Fibroblast of the aortic adventitia (primary cell): ENCODE measurements at places on chromosomes 12 and 14.

DNA sequence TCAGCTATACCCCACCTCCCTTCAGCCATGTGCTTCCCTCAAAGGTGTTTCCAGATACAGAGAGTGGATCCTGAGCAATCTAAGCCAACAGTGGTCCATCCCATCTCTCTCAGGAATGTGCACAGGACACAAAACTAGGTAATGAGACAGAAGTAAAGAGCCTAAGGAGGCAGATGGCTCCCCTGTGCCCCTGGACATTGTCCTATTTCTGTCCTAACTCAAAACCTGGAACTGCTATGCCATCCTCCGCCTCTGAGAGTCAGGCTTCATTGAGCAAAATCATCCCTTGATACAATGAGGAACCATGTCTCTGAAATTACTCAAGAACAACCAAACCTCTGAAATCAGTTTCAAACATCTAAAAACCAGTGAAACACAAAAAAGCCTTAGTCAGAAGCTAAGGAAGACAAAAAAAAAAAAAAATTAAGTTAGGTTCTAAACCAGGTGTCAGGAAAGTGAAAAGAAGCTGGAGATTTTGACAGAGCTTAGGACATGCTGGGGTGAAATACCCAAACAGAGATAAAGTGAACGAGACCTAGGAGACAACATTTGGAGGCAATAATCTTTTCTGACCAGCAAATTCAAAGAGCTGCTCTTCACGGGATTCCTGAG, 200.3 kb upstream of the PLEKHG7 start:
- DNase-seq: peak; percentile 11

- DNase-seq: peak; percentile 100
Observed at GRCh38 chr12:6430124-6430989, 14.4 kb upstream of the CD27 start.

- DNase-seq: peak; percentile 59
Observed at GRCh38 chr12:117850048-117850447, 118.7 kb downstream of the KSR2 start.

DNA sequence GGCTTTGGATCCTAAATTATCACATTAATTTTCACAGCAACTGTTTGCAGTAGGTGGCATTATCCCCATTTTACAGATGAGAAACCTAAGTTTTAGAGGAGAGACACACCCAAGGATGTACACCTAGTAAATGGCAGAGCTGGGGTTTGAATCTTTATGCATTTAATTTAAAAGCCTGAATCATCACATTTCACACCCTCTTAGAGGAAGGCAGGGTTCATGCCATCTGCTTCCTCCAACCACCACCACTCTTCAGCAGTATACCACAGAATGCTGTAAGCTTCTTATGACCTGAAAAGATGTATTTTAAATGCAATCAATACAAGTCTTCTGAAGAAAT, 90.3 kb downstream of the CRADD start:
- DNase-seq: no peak

GRCh38 chr14:27222671-27223070, 624.8 kb upstream of the NOVA1 start:
- DNase-seq: no peak

GRCh38 chr12:67449591-67450052, 180.5 kb downstream of the CAND1 start:
- DNase-seq: no peak

- no peak for DNase-seq
Observed at GRCh38 chr14:68822132-68822651, 29.3 kb upstream of the ZFP36L1 start.
